ENCODE measurements at places on chromosomes 2 and 18.

DNA sequence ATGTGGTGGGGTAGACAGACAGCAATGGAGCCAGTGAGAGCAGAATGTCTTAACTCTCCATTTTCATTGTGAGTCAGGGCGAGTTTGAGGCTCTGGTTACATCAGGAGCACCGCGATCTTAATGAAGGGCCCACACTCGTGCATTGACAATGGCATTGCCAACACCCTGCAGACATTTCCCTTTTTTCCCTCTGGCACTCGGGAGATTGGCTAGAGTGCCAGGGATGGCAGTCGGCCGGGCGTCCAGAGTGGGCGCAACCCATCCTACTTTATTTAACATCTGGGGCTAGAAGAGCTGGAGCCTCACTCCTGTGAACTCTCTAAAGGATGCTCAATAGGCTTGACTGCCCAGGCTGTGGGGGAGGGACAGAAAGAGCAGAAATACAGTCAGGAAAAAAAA is 9.7 kb downstream of the PROKR1 start:
- no peak for DNase-seq

DNA sequence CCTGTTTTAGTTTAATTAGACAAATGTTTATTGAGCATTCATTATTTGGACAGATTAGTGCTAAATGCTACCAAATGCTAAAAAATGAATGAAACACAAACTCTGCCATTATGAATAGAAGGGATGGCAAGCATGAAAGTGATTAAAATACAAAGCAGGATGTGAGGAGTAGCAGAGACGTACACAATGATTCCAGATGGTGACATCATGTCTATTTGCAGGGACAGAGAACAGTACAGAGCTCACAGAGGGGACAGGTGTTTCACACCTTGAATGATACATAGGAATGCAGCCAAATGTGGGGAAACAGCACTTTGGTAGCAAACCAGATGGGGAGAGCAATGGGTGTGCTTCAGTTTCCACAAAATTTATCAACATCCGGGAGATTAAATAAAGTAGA is 76.3 kb downstream of the CD226 start:
- no peak for DNase-seq

DNA sequence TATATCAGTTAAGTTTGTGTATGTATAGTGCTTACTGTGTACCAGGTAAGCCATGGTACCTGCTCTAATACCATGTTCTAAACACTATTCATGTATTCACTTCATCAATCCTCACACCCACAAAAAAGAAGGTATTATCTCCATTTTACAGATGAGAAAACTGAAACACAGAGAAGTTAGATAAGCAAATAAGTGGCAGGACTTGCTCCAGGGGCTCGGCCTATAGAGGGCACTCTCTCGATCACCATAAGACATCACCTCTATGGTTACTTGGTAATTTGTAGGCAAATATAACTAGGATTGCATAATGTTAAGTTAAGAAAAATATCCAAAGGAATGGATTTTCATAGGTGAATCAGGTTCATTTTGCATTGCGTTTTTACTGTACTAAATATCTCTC is 118.1 kb upstream of the FN1 start:
- DNase-seq = peak; percentile 9

DNA sequence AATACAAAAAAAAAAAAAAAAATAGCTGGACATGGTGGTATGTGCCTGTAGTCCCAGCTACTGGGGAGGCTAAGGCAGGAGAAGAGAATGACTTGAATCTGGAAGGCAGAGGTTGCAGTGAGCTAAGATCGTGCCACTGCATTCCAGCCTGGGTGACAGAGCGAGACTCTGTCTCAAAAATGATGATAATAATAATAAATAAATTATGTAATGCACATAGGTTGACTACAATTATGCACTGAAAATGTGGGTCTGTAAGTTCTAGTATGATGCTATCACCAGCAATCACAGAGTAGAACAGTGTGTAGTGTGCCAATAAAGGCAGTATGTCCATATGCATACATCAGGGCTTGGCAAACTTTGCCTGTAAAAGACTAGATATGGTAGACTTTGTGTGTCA is 55.6 kb upstream of the MYCN start:
- DNase-seq = no peak

- DNase-seq = no peak
Observed at GRCh38 chr18:6960656-6961055, 156.9 kb downstream of the LAMA1 start.

GRCh38 chr2:61898810-61899209 is 6.7 kb upstream of the COMMD1 start:
- no peak for DNase-seq

DNA sequence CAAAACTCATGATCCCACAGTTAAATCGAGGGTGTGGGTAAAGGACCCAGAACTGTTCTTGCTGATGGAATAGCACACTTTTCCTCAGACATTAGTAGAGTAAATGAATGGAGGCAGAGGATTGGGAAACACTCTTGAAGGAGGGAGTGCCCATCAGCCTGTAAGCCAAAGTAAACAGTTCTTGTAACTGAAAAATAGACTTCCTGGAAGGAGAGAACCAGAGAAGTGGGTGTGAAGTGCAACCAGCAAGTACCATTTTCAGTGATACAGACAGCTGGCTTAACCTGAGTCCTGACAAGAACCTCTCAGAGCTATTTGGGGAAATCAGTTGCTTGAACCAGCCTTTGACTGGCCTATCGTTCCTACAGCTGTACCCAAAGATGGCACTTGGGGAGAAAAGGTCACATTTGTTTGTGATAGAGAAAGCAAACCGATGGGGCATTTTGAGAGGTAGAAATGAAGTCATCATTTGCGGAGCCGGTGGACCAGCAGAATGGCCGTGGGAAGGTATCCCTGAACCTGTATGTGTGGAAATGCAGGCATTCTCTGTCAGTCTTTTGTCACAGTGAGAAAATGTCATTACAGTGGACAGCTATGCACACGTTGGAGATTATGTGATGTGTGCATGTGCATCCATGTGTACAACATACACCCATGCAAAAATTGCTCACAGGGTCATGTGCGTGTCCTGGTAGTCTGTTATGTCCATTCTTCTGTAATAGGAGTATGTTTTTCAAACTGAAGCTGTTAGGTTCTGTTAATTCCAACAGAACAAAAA is 17.8 kb downstream of the CRIM1 start:
- DNase-seq = no peak

DNA sequence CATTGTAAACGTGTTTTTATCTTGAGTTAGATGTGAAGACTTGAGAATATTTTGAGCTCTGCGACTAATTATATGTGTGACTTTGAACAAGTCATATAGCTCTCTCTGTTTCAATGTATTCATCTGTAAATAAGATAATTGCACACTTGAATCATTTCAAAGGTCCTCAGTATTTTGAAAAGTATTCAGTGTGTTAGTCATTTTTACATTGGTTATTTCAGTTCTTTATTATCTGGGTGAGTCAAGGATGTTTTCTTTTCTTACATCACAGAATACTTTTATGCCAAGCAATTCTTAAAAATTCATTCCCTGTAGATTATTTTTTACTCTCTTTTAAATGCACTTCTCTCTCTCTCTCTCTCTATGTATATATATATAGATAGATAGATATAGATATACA is 1098.0 kb upstream of the ZEB2 start:
- no peak for DNase-seq

DNA sequence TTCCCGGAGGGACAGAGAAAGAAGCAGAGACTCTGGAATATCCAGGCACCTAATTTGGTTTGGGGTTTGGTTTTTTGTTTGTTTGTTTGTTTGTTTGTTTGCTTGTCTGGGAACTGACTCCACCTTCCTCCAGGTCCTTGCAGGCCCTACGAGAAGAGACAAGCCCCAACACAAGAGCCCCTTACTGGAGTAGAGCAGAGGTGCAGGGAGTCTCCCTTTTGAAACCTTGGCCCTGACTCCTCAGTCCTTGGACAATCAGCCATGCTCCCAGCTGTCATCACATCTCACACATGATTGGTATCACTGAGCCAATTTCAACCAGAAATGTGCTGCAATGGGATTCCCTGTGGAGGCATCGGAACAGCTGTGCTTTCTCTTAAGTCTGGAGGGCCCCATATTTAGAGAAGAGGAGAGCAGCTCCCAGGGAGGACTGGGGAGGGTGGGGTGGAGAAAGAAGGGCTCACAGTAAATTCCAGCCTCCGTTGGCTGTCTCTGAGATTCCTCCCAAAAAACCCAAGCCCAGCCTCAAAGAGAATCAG is 279.9 kb upstream of the NCKAP5 start:
- no peak for DNase-seq

DNA sequence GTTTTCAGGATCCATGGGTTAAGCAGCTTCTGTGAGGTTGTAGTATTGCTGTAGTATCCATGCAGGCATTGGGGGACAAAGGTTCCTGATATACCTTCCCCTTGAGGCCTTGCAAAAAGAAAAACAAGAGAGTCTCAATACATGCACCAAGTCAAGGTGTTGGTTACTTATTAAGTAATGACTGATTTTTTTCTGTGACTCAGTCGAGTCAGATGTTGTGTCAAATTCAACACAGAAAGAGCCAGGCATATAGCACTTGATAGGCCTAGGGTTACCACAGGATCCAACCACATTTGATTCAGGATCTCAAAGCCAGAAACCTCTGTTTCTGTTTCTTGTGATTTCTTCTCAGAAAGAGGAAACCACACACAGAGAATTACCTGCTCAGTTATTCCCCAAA is 24.9 kb upstream of the CD8A start:
- no peak for DNase-seq

DNA sequence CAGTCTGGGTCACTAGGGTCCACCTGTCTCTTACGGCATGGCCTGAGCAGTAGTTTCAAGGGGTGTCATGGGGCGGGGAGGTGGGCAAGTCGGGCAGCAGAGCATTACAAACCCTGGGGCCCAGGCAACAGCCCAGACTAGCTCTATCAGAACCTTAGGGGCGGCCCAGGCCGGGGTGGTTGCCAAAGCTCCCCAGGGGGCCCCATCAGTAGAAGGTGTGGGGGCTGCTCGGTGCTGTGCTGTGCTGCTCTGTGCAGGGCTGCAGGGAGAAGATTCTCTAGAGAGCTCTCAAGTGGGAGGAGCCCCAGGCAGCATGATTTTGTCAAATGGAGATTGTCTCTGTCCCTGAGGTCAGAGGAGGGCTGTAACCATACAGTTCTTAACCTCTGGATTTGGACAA is 36.4 kb upstream of the SLC14A1 start:
- no peak for DNase-seq

DNA sequence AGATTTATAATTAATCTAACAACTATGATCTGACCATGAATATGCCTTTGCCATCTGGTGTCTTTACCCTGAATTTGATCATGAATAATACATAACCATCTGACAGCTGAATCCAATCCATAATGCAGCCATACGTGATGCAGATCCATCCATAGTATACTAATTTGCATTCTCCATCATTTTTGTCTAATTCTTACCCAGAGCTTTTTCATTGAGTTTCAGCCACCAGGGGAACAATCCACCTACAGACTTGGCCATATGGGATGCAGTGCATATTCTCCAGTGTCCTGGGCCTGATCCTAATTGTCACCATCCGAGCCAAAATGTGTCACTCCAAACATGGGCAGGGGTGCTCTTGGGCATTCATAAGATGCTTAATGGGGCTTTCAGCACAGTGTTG is 227.2 kb upstream of the CRIM1 start:
- DNase-seq = no peak

DNA sequence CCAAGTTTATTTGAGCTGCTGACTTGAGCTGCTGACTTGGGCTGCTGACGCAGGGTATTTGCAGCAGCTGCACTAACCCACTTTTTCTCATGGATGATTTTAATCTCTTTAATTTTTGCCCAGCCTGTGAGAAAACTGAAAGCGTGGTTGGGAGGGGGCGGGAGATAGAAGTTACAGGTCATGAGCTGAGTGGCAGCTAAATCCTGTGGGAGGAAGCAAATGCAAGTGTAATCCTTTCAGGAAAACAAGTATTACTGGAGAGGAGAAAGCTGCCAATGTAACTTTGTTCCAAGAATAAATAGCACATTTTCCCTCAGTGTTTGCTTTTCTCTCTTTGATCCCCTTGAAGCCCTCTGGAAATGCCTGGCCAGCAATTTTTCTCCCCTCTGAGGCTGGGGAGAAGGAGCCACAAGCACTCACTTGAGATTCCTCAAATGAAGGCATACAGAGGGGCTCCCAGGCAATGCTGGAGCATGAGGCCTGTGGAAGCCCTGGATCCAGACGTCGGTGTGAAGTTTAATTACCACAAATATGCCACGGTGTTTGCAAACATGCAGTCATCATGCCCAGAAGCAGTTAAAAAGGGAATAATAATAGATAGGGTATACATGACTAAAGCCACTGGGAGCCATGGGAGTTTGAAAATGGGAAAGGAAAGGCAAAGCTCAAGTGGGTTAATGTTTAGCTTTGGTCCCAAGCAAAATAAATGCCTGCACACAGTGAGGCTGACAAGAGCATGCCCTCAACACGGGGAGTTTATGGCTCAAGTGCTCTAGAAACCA is 10.4 kb upstream of the EVA1A start:
- no peak for DNase-seq

DNA sequence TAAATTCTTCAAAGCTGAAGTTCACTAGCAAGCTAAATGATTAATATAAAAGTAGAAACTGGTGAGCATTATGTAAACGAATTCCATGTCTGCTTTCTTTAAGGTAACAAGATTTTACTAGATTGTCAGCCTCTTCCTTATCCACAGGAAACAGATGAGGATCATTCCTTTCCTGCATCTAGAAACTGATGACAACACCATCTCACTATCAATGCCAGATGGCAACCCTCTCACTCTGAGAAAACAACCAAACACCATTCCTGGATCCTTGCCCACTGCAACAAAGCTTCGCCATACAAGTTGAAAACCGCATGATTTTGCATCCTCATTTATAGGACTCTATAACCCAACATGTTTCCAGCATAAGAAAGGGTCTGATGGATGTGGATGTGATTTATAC is 122.9 kb downstream of the ZNF521 start:
- no peak for DNase-seq

DNA sequence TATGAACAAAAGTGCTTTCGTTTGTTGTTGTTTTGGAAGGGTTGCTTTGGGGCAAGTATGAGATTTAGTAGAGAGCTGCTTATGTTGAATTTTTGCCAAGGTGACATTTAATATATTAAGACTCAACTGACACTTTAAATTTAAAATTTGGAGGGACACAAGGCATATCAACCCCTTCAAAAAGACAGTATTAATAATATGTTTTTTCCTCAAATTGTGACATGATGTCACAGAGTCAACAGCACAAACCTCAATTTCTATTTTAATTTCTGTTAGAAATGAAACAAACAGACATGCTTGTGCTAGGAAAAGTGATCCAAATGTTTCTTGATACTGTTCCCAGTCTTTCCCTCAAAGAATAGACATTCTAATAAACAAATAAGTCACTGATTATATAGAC is 218.9 kb downstream of the CYRIA start:
- no peak for DNase-seq

- no peak for DNase-seq
Observed at GRCh38 chr2:10960606-10961489, 49.1 kb downstream of the KCNF1 start.

GRCh38 chr2:218981390-218981880 is 3.5 kb downstream of the FEV start:
- DNase-seq = peak; percentile 38

Measured in Caco-2 (cell line).